ENCODE measurements at places on chromosomes 12 and 14.

DNA sequence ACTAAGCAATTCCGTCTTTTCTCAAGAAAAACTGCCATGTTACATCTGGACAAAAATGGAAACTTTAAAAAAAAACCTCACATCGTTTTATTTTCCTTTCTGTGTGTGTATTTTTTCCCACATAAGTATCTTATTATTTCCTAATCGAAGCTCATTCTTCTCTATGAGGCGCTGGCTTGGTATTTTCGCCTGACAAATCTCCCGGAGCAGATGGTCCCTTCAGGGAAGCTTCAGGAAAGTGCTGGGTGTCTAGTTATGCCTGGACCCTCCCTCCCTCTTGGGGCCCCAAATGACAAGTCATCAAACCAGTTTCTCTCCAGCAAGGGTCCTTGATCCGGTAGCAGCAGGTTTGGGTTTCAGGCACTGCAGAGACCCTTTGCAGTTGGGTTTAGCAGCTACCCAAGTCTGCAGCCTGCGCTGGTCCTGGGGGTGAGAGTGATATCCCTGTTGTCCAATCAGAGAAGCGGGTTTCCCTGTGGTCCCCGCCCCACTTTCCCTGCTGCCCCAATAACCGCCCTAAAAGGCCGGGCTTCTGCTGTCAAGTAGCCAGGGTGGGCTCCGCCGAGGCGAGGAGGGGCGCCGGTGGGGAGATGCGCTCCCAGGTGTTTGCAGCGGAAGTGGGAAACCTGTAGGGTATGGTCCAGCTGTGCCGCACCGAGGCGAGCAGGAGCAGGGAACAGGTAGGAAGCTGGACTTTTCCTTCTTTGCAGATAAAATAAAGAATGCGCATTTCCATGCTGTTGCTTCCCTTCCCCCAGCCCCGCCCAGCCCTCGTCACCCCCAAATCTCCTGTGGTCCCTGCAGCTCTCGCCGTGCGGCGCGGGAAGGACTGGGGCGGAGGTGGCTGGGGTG is at the start of gene CNTN1:
Gene CNTN1 (plus strand): TSS at position 527 of the 852 bp plus-strand sequence.
- no peak for DNase-seq

DNA sequence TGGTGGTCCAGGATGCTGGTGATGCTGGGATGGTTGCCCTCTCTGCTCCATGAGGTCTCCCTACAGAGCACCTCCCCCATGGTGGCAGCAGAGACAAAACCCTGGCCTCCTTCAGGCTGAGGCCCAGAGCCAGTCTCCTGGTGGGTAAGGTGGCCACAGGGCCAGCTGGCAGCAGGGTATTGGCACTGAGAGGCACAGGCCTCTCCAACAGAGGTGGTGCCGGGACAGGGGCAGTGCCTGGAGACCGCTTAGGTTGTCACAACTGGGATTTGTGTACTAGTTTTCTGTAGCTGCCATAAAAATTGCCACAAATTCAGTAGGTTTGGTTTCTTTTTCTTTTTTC is 6.1 kb upstream of the MTA1 start:
- DNase-seq, result no peak

- no peak for DNase-seq
Measured at GRCh38 chr12:13980538-13981295, 685 bp downstream of the GRIN2B start.

DNA sequence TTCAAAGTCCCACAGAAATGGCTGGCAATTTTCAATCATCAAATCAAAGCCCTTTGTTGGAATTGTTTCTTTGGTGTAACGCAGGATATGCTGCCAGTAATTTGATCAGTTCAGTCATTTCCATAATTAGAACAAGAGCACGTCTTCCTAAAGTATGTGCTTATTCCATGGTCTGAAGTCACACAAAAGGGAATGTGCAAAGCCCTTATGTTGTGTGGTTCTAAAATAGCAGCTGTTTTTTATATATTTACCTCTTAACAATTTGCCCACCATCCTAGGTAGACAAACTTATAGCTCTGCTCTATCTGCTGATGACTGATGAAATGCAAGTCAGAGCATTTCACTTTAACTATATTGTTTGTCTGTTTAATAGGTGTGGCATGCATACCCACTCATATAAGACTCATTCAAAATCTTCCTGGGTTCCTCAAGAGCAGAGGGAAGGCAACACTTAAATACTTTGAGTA is 176.1 kb upstream of the SLC38A2 start:
- DNase-seq, result no peak

- DNase-seq, result no peak
Measured at GRCh38 chr14:100731011-100731670, 4.4 kb downstream of the DLK1 start.

DNA sequence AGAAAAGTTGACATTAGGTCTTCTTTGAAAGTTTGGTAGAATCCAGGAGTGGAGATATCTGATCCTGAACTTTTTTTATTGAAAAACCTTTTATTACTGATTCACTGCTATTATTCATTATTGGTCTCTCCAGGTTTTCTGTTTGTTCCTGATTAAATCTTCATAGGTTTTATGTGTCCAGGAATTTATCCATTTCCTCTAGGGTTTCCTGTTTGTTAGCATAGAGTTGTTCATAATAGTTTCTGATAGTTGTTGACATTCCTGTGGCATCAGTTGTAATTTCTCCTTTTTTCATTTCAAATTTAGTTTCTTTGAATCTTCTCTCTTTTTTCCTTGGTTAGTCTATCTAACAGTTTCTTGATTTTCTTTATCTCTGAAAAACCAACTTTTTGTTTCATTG is 370.3 kb downstream of the SLC6A15 start:
- no peak for DNase-seq

DNA sequence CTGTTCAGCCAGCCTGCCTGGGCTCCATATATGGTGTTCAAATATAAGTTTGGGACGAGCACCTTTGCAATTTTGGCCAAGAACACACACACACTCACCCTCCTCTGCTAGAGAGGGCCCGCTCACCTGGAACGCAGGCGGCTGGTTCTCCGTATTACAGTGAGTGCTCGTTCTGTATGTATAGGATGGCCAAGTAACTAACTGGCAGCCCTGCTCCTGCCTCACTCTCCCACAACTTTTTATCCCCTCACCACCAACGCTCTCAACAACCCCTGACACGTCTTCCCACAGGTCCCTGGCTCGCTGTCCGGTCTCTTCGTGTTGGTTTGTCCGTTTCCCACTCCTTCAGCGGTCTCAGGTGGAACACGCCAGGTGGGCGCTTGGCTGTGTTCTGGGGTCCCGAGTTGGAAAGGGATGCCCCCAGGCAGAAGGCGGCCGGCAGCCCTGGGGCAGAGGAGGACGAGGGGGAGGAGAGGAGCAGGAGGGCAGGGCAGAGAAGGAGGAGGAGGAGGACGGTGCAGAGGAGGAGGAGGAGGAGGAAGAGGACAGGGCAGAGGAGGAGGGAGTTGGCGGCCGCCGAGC is 398 bp upstream of the MSRB3 start:
- DNase-seq, result no peak

- peak; percentile 14 for DNase-seq
Measured at GRCh38 chr14:77615361-77616132, 890 bp downstream of the SPTLC2 start.

DNA sequence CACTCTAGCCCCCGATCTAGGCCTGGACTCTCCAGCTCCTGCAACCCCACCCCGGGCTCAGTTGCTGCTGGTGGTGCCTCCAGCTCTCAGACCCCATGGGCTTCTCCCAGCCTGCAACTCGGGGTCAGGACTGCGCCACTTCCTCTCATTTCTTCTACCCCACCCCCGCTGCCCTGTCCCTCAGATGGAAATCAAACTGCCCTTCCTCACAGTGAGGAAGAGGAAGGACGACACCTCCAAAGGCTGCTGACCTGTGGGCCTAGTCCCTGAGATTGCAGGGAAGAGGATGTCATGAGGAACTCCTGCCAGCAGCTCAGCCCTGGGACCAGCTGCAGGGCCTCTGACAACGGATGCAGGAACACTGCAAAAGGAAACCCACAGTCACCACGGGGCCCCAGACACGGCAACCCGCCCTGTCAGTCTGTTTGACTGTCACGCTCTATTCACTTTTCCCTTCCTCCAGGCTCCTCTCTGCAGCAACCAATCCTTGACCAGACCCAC is 29.3 kb upstream of the PNMA1 start:
- DNase-seq, result peak; percentile 68

DNA sequence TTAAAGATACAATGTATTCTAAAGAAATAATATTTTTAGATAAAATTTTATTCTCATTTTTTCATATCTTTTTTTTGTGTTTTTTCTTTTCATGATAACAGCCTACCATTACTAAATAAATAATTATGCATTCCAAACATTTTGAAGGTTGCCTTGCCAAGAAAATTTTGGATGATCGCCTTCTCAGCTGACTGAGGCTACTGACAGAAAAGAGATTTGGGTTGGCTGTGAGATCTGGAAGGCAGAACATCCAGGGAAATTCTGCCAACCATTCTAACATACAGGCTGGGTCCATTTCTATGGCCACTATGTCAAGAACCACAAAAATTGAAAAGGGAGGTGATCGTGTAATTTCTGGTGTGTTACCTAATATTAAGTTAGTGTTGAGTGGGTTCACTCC is 48.1 kb downstream of the GALNT8 start:
- no peak for DNase-seq

GRCh38 chr12:127560041-127560478 is 706.9 kb upstream of the TMEM132C start:
- no peak for DNase-seq

DNA sequence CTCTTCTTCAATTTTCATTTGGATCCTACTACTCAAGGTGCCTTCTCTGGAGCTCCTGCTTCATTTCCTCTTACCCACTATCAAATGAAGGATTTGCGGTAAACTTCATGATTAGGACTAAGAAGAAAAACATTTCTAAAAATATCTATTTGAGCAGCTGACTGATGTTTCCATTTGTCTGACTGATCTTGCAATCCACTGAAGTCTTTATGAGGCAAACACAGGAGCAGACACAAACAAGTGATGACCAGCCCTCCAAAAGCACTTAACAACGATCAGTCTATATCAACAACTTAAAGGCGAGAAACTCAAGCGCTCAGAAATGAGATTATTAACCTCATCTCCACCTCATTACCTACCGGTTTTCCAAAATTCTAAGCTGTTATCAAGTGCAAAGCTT is 26.2 kb downstream of the OSBPL8 start:
- no peak for DNase-seq

GRCh38 chr12:62260733-62261683 is 804 bp downstream of the USP15 start:
- DNase-seq, result peak; percentile 57

DNA sequence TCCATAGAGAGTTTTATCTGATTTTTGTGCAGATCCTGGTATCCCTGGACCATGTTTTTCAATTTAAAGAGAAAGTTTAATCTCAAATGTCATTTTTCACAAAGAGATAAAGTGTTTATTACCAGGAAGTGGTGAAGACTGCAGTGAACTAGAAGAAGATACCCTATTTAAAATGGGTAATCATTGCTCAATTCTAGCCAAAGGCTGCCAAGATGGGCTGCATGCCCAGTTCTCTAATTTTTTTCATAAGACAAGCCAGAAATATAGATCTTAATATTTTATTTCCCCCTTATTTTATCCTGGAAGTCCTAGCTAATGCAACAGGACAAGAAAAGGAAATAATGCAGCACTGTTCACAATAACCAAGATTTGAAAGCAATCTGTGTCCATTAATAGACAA is 343.5 kb downstream of the PCNX1 start:
- no peak for DNase-seq

DNA sequence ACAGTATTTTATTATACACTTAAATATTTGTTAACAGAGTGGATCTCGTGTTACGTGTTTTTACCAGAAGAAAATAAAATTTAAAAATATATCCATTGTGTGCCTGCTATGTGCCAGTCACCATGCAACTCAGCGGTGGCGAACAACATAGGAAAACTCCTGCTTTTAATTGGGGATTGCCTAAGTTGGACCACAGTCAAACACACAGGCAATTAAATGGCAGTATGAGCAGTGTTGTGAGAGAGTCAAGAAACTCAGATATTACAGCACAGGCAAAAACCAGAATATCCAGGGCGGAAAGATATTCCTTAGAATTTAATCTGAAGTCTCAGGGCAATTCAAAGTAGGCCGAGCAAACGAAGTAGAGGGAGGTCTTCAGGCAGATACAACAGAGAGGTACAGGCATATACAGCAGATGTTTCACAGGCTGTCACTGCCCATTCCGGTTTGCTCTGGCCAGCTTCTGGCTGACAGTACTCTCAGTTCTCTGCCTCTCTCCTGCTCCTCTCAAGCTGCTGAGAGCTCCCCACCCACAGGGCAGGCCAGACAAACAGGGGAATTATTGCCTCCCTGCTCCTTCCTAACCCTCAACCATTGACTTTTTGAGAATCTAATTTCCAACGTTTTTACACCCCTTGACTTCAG is 540.2 kb upstream of the TMEM132C start:
- DNase-seq, result no peak

- DNase-seq, result no peak
Measured at GRCh38 chr12:124732275-124733075, 131.2 kb downstream of the SCARB1 start.

- peak; percentile 61 for DNase-seq
Measured at GRCh38 chr14:103141117-103141796, 18.0 kb downstream of the TNFAIP2 start.

- DNase-seq, result no peak
Measured at GRCh38 chr14:78346747-78347146, 176.6 kb downstream of the NRXN3 start.

- DNase-seq, result no peak
Measured at GRCh38 chr12:57694459-57695019, 607 bp downstream of the OS9 start.

GRCh38 chr14:104139460-104140212 is 1.2 kb downstream of the KIF26A start:
- no peak for DNase-seq

- no peak for DNase-seq
Measured at GRCh38 chr12:20077618-20078017, 290.7 kb upstream of the PDE3A start.

- DNase-seq, result no peak
Measured at GRCh38 chr14:105351410-105351809, 36.9 kb downstream of the PACS2 start.

- DNase-seq, result no peak
Measured at GRCh38 chr12:100661300-100661951, 87.9 kb downstream of the GAS2L3 start.

GRCh38 chr12:57890191-57891115 is 43.9 kb upstream of the CTDSP2 start:
- DNase-seq, result no peak

DNA sequence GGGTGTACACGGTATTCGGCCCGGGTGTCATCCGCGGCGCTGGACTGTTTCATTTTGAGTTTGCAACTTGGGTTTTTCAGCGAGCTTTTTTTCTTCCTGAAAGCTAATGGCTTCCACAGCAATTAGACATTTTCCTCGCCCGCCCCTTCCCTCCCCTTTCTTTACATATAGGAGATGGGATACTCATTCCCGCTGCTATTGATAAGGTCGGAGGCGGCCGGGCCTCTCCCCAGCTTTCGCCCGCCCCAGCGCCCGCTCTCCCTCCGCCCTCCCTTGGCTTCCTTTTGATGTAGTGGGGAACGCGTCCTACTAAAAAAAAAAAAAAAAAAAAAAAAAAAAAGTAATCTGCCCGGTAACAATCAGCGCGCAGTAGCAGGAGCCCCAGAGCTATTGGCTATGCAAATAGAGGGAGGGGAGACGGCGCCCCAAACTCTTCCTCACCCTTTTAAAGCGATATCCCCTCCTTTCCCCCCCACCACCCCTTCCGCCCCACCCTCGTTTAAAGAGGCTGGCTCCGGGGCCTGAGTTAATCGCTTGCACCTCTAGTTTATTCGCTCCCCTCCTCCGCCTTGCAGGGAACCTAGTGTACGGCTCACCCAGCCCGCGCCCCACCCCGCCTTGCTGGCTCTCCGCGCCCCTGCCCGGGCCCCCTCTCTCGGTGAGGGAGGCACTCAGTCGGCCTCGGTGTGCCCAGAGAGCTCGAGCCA is 1.7 kb upstream of the CCND2 start:
- DNase-seq, result peak; percentile 86

- no peak for DNase-seq
Measured at GRCh38 chr14:22506778-22507351, 82.2 kb downstream of the DAD1 start.

Measured in activated T-cell treated with anti-CD3 and anti-CD28 coated beads, Interleukin-2, amount 50 U/mL, for 72 hours (primary cell).